ENCODE measurements at places on chromosomes 4 and X. TPM values are rescaled to one million over a fixed set of nuclear protein-coding genes. Genes with fewer than 3 reads are reported as not detected.

GRCh38 chr4:25563071-25563564, 92.5 kb upstream of the SLC34A2 start:
- no peak for DNase-seq

GRCh38 chr4:39061457-39061856, 575 bp upstream of the KLHL5 start:
- no peak for DNase-seq

Gene FAT1
- total RNA-seq: not detected

Gene HSFX3
- not detected for total RNA-seq

Gene MAGEA2
- total RNA-seq: not detected

All from activated CD8-positive, alpha-beta T cell treated with anti-CD3 and anti-CD28 coated beads, Interleukin-2, amount 10 ng/mL, durations not matched to agents 7 days and 5 days (primary cell).